Activated CD8-positive, alpha-beta memory T cell treated with anti-CD3 and anti-CD28 coated beads for 1 hour (primary cell): ENCODE measurements at places on chromosomes 3 and 15.

- no peak for DNase-seq
These were observed 8.9 kb downstream of the MUC4 start for GRCh38 chr3:195802795-195803194.

DNA sequence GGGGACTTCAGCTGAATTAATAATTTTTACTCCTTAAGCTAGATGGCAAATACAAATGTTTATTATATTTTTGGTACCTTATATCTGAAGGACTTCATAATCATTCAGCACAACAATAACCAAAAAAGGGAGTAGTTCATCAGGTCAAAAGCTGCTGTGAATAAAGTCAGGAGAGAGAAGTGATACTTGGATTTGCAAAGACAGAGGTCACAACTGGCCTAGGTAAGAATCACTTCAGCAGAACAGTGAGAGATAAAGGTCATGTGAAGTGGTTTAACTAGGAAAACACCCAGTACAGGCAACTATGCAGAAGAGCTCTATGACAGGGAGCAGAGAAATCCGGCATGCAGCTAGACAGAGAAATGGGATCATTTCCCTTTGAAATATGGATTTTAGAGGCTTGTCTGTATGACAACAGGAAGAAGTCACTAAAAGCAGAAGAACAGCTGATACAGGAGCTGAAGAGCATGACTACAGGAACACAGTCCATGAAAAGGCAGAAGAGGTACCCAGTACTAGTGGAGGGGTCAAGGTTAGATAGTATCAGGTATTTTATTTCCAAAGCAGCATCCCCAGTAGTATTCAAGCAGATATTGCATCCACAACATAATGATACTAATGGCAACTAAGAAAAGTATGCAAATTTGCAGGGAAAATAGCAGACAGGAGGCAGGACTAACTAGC, 25.7 kb downstream of the ZMAT3 start:
- DNase-seq = no peak

DNA sequence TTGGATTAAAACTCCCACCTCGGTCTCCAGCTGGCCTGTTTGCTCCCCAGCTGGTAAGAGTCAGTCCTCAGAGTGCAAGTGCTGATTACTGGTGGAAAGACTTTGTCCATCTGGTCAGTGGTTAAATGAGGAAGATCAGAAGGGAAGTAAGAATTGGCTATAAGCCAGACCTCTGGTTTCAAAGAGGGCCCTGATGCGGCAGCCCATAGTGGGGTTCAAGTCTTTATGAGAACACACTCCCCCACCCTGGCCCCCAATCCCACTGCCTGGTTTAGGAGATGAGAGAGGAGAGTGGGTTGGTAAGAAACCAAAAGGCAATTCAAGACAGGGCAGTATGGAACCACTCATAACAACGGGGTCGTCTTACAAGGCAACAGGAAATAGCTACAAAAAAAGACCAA, 65.0 kb downstream of the FRMD4B start:
- DNase-seq = no peak

GRCh38 chr3:128992926-128993460, 883 bp downstream of the CFAP92 start:
- no peak for DNase-seq

- no peak for DNase-seq
These were observed 116.0 kb upstream of the LRRN1 start for GRCh38 chr3:3683261-3683660.

GRCh38 chr15:96720251-96720650, 389.8 kb downstream of the NR2F2 start:
- DNase-seq = no peak

GRCh38 chr15:39250460-39251186, 330.3 kb upstream of the THBS1 start:
- DNase-seq = no peak

DNA sequence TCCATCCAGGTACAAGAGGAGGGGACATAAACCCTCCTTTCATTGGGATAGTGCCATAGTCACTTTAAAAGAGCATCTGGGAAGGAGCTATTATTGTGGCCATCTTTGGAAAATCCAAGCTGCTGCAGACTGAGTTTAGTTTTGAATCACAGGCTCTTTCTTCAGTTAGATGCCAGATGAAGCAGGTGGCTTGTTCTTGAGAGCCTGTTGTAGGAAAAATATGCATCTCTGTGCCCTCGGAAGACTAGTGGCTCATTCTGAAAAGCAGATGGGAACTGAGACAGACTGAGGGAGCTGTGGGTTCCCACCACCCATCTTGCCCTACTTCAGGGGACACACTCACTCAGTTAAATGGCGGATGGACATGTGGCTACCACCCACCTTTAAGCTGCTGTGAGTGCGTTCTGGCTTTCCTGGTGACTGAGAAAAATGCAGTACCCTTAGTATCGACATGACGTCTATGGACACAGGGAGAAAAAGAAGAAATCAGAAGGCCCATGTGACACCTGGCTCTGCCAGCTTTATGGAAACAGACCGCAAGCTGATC, 50.2 kb downstream of the RARB start:
- DNase-seq = no peak

- no peak for DNase-seq
These were observed 71.8 kb downstream of the MINDY2 start for GRCh38 chr15:58842713-58843396.

DNA sequence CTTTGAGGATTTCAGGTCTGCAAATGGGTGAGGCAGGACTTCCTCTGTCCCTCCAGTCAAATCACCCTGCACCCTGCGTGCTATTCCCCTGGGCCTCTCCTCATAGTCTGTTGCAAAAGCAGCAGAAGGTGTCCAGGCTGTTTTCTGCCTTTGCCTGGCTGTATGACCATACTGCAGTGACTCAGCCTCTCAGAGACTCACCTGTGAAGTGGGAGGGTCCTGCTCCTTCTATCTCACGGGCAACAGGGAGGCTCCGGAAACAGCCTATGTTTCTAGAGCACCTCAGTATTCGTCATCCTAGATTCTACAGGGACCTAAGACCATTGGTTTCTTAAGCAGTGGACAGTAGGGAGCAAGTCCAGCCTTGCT, 216.4 kb downstream of the TLE3 start:
- DNase-seq = no peak

- DNase-seq = no peak
These were observed 13.4 kb upstream of the DGKG start for GRCh38 chr3:186375443-186375842.

DNA sequence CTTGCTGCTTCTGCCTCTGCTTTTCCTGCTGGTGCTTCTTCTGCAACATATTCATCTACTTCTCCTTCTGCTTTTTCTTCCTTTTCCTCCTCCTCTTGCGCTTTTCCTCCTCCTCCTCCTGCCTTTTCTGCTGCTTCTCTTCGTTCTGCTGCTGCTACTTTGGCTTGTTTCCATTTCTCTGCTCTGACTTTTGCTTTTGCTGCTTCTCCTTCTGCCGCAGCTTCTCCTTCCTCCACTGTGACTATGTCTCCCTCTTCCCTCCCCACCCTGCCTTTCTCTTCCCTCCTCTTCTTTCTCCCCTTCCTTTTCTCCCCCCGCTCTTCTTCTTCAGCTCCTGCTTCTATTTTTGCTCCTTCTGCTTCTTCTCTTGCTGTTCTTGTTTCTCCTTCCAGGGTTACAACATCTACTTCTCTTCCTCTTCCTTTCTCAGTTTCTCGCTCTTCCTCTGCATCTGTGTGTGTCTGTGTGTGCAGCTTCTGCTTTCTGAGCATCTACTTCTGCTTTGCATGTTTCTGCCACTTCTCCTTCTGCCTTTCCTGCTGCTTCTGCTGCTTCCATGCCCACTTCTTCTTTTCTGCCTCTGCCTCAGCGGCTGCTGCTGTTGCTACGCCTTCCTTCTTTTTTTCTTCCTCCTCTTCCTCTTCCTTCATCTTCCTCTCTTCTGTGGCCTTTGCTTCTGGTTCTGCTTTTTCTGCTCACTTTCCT, 51.4 kb downstream of the FAM43A start:
- no peak for DNase-seq

DNA sequence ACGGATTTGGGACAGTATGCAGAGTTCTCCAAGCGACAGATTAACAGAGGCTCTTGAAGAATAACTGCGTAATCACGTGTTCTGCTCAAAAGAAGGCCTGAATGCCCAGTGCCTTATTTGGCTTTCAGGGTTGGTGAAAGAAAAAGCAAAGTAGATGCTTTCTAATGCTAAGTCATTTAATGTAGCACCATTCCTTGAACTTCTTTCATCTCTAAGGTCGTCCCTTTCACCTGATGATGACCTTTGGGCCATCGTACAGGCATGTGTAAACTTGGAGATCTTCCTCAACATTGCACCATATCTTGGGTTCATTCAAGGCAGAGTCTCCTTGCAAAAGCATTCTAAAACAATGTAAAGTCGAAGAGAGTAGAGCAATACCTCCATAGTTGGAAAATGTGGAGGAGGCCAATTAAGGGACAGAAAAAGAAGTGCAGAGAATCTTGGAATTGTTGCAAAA, 48.9 kb downstream of the TMEM44 start:
- no peak for DNase-seq

DNA sequence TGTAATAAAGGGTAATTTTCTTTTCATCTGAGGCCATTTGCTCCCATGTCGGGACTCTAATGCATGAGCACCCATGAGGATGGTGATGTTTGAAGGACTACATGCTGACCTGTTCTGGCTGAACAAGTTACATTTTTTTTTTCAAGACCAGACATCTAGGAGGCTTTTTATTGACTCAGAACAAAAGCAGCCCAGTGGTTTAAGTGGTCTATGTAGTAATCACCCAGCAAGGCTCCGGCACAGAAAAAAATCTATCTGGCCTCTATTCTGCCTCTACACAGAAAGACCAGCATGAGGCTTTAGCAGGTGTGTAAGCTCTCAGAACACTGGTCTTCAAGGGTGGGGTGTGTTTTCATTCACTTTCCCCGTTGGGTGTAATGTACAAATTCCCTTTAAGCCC, 95.1 kb upstream of the ZBED2 start:
- DNase-seq = no peak

DNA sequence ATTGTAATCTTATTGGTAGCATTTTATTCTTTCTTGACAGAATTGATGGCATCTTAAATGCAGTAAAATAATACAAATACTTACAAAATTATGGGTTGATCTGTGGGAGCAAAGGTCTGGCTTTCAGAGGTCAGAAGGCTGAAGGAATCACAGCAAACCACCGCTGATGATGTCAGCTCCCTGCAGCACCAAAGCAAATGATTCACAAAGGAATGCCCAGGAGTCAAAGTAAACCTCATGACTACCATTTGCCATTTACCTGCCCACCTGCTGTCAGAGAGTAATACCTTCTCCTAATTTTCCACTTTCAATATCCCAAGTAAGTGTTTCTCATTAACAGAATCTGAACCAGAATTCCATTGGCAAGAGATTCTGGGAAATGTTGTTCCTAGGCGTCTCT, 46.1 kb downstream of the CPA3 start:
- DNase-seq = no peak
